Colonic mucosa (tissue), 4 donors: ENCODE measurements at places on chromosomes 16 and 17. TPM values are rescaled to one million over a fixed set of nuclear protein-coding genes. Genes with fewer than 3 reads are reported as not detected.

Gene NOD2
- 1.2 TPM for total RNA-seq

Gene MYH2
- 0.48 TPM for total RNA-seq

Gene MYH8
- not detected for total RNA-seq

Gene NCBP3
- total RNA-seq: 31.3 TPM

Gene CDRT15
- not detected for total RNA-seq

Gene MARCHF10
- total RNA-seq: not detected

Gene JMJD6
- 41.6 TPM for total RNA-seq

Gene TBC1D3E
- not detected for total RNA-seq

GRCh38 chr16:17939122-17939536, 397.4 kb downstream of the NPIPA8 start:
- no peak for DNase-seq

- DNase-seq: no peak
Measured at GRCh38 chr16:20838240-20838639, 31.9 kb downstream of the REXO5 start.

DNA sequence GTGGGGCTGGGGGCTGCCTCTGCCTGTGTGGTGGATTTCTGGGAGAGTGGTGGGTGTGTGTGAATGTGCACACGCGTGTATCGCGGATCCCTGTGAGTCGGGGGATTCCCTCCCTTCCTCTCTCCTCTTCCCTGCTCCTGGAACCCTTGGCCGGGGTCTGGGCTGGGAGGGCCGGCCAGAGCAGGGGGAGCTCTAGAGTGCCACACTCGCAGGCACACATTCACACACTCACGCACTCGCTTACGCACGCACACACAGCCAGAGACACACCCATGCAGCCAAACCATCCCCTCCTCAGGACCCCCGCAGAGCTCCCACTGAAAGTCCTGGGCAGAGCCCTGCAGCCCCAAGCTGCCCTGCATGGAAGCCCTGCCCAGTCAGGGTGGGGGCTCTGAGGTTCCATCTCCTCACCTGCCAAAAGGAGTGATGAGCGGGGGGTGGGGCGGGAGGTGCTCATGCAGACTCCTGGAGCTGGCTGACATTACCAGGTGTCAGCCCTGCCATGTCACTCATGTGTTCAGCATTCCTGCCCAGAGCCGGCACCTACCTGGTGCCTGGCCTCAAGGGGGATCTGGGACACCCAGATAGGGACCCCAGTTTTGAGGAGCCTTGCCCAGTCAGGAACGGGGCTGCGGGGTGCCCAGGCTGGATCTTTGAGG, 1.9 kb downstream of the NECAB2 start:
- no peak for DNase-seq

- no peak for DNase-seq
Measured at GRCh38 chr17:2251098-2251497, 52.5 kb downstream of the SMG6 start.

DNA sequence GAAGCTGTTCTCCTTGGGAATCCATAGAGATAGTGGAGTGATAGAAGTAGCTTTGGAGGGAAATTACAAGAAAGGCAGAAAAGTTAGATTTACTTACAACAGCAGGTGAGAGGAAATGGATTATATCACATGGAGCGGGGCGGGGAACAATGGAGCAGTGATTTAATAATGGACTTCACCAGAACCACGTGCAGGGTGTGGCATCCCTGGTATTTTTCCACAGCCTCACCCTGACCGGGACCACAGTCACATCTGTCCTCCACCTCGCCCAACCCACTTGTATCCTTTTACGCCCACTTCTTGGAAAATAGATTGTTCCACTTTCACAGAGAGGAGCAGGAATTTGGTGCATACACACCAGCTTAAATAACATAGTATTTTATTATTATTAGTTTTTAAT, 15.9 kb upstream of the CYB5B start:
- DNase-seq: peak; percentile 86

DNA sequence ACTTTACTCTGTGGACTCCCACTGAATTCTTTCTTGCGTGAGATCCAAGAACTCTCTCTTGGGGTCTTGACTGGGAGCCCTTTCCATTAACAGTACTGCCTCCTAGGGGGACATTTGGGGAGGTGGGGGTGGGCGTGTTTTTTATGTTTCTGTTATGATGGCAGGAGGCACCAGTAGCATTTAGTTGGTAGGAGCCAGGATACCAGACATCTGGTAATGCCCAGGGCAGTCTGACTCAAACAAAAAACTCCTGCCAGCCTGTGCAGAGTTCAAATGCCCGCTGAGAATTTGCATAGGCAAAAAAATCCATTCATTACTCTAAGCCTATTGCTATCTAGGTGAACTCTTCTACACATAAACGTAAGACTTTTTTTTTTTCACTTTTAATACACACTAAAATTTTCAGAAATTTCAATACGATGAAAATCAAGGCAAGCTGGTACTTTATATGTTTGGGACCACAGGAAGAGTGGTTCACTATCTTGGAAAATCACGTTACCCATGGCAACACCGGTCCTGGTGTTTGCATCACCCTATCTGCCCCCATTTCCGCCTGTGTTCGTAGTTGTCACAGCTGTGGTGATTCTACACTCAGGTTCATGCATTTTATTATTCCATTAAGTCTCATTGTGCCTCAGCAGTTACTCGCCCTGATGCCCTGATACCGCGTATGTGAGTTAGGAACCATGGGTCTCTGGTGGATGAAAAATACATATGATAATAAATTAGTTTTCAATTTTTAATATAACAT, 121.1 kb upstream of the XYLT1 start:
- DNase-seq: no peak

- DNase-seq: peak; percentile 57
Measured at GRCh38 chr16:50547340-50548124, 664 bp upstream of the NKD1 start.

DNA sequence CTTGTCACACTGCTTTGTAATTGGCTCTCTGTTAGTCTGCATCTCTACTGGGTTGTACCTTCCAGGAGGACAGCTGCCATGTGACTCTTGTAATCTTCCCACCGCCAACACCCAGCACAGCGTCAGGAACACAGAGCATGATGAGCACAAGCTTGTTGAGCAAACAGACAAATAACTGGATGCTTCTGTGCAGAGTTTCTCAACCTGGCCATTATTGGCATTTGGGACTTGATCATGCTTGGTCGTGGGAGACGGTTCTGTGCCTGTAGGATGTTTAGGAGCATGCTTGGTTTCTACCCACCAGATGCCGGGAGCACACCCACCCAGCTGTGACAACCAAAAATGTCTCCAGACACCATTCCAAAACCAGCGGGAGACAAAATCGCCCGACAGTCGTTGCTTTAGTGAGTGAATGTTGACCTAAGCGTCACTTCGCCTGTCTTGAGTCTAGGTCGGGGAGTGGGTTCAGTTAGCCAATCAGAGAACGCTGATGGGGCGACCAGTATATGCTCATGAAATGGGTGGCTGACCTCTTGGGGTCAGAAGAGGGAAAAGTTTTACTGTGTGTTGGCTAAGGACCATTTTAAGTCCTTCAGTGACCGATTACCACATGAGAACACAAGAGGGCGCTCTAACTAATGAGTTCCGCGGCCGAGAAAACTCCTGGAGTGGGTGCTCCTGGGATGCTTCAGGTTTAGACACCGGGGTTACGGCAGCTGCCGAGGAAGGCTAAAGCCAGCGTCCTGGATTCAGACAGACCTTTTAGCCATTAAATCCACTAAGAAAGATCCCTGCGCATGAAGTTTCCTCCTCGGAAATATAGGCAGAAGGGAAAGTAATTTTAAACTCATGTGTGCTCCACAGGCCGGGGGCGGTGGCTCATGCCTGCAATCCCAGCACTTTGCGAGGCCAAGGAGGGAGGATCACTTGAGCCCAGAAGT, 57.8 kb upstream of the TEX2 start:
- DNase-seq: peak; percentile 66

DNA sequence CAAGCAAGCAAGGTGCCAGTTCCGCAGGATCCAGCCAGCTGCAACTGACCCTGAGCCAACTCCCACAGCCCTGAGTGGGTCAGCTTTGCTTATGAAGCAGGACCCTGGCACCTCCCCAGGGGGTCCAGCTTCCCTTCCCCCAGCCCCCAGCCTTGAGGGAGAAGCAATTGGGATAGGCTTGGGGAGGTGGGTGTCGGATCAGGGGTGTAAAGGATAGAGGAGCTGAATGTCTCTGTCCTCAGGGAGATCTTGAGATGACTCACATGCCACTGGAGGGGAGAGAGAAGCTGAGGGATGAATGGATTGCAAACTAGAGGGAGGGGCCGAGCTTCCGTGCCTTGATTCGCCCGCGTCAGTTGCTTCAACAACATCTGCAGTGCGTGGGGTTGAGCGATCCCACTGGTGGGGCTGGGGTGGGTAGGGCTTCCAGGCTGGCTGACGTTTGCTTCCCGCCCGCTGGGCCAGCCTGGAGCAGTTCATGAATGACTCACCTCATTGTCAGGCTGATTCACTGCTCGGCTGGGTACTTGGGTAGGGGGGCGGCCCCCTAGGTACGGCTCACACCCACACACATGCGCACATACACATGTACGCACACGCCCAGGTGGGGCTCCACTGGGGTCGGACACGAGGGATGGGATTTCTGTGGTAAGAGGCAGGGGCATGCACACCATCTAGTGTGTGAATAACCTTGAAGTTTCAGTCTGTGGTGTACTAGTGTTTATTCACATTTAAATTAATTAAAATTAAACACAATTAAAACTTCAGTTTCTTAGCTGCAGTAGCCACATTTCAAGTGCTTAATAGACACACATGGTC, 3.6 kb upstream of the HROB start:
- DNase-seq: peak; percentile 71

- DNase-seq: peak; percentile 76
Measured at GRCh38 chr16:88769617-88770460, 15.2 kb downstream of the PIEZO1 start.

- peak; percentile 86 for DNase-seq
Measured at GRCh38 chr16:10964039-10964890, 19.9 kb downstream of the CLEC16A start.

GRCh38 chr16:72909196-72909595, 138.7 kb downstream of the ZFHX3 start:
- DNase-seq: no peak

GRCh38 chr16:81570151-81570846, 125.7 kb downstream of the CMIP start:
- no peak for DNase-seq

- no peak for DNase-seq
Measured at GRCh38 chr16:635573-636205, 416 bp downstream of the METTL26 start.

GRCh38 chr17:44219108-44219615, 313 bp downstream of the UBTF start:
- DNase-seq: peak; percentile 61

GRCh38 chr17:79838522-79839274, 542 bp downstream of the CBX4 start:
- peak; percentile 57 for DNase-seq

GRCh38 chr17:6137716-6138502, 67.7 kb downstream of the WSCD1 start:
- no peak for DNase-seq

DNA sequence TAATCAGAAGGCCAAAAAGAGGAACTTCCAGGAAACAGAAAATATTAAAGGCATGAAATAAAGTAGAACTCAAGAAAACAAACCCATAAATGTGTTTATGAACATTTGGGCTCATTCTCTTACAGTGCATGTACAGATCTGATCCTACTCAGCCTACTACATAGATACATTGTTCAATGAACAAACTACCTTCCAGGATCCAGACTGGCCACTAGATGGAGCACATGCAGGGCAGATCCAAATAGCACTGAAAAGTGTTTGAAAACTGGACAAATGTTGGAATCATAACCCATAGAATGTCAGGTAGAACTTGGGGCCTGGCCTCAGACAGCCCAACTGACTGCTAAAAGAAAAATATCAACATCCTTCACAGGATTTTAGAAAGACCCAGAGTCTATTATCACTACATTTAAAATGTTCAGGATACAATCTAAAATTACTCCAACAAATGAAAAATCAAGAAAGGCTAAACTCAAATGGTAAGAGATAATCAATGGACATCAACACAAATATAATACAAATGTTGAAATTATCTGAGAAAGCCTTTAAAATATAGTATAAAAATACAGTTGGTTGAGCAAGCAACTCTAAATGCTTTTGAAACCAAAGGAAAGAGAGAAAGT, 122.4 kb upstream of the NUDT7 start:
- DNase-seq: peak; percentile 32

DNA sequence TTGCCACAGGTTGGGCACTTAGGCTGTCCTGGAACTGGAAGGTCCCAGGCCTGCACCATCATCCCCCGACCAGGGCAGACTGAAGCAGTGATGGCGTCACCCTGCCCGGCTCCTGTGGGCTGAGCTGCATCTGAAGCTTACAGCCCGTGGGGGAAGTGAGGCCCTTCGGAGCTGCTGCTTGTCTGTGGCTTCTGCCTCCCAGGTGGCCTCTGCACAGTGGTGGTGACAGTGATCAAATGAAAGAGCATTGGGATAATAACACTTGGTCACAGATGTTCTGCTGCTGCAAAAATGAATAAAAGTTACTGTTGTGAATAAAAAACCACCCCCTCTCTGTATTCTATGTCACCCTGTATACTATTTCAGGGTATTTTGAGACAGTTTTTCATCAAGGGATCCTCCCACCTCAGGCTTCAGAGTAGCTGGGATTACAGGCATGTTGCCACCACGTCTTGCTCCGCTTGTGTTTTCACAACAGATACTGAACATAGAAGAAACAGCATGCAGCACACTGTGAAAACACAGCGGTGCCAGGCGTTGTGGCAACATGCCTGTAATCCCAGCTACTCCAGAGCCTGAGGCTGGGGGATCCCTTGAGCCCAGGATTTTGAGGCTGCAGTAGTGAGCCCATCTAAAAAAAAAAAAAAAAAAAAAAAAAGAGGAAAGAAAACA, 165.0 kb downstream of the LGALS9B start:
- no peak for DNase-seq

DNA sequence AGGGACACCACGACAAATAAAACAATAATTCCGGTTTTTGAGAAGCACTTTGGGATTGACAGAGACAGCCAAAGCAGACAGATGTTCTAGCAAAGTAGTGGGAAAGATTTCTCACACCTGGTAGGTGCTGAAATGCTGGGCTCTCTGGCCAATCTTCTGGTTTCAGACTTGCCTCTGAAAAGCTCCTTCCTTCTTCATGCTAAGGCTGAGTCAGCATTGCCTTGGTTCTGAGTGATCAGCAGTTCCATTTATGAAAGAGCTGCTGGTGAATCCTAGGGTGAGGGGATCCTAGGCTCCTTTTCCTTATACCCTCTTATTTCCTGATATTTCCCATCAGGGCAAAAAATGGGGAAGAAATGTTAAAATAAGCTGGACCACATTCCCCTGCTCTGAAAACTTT, 268.7 kb upstream of the SALL1 start:
- DNase-seq: no peak

DNA sequence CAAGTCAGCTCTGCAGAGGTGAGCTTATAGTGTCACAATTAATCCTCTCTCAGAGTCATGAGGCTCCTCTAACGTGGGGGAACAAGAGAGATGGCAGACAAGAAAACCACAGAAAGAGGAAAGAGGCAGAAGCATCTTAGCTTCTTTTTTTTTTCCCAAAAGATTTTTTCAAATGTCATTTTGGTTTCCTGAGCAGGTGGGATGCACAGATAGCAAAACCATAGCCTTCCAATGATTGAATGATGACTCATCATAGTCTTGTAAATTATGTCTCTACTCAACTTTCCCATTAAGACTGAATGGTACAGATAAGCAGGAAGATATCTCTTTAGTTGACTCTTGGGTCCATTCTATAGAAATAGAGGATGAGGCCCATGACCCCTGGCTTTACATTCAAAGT, 162.8 kb upstream of the ZFHX3 start:
- DNase-seq: no peak
